ENCODE measurements at places on chromosomes 2 and 18. TPM values are rescaled to one million over a fixed set of nuclear protein-coding genes. Genes with fewer than 3 reads are reported as not detected.

Gene MALL
- 48.5 TPM for total RNA-seq

Gene CCDC74B
- 5.0 TPM for total RNA-seq

Gene CYP27A1
- total RNA-seq: 6.8 TPM

Gene SULT1C2
- 0.23 TPM for total RNA-seq

Gene RTP5
- total RNA-seq: not detected

Gene CTAGE1
- total RNA-seq: 0.07 TPM

Gene CYP1B1
- total RNA-seq: 92.9 TPM

Gene CLEC4F
- total RNA-seq: not detected

Gene RNF125
- 0.13 TPM for total RNA-seq

Gene TMEM150A
- total RNA-seq: 21.2 TPM

Gene SETBP1
- total RNA-seq: 3.3 TPM

Gene CD207
- not detected for total RNA-seq

Gene FOXI3
- not detected for total RNA-seq

Gene PRKAG3
- total RNA-seq: 0.52 TPM

Gene IKZF2
- 5.2 TPM for total RNA-seq

Gene TSHZ1
- 4.2 TPM for total RNA-seq

Gene TGFA
- 2.8 TPM for total RNA-seq

Gene IL1RL2
- 1.6 TPM for total RNA-seq

Gene ZNF638
- 88.7 TPM for total RNA-seq

Gene ELOA2
- not detected for total RNA-seq

Gene USP14
- 45.9 TPM for total RNA-seq

Gene MTA3
- total RNA-seq: 23.7 TPM

Gene ERICH2
- 0.76 TPM for total RNA-seq

Gene CIB4
- not detected for total RNA-seq

Gene PCARE
- not detected for total RNA-seq

Gene PLGLB1
- 0.40 TPM for total RNA-seq

Gene TRIM43
- total RNA-seq: not detected

Gene CRYBA2
- total RNA-seq: not detected

Gene LPIN2
- total RNA-seq: 41.6 TPM

Gene NRBP1
- total RNA-seq: 108 TPM

Gene ZAP70
- total RNA-seq: 0.13 TPM

Gene CDK15
- 1.5 TPM for total RNA-seq

Gene ABCG8
- not detected for total RNA-seq

Gene SYT4
- not detected for total RNA-seq

Gene ST6GAL2
- 0.07 TPM for total RNA-seq

Gene MCFD2
- 316 TPM for total RNA-seq

Gene GALNT14
- 5.3 TPM for total RNA-seq

Gene ALPI
- total RNA-seq: not detected

Gene C2orf80
- total RNA-seq: not detected

Gene COLEC12
- total RNA-seq: 21.1 TPM

Gene POTEC
- under 0.01 TPM for total RNA-seq

Gene MC4R
- not detected for total RNA-seq

Measured in smooth muscle cell of the pulmonary artery (primary cell).